ENCODE measurements at places on chromosomes 7 and 10. TPM values are rescaled to one million over a fixed set of nuclear protein-coding genes. Genes with fewer than 3 reads are reported as not detected.

ARID5B gene
- 43.8 TPM for polyA plus RNA-seq

CARD11 gene
- polyA plus RNA-seq: 2.9 TPM

PRKAR2B gene
- polyA plus RNA-seq: 12.5 TPM

CYP2C18 gene
- polyA plus RNA-seq: 0.46 TPM

TAC1 gene
- not detected for polyA plus RNA-seq
